ENCODE measurements at places on chromosomes 5 and 9. TPM values are rescaled to one million over a fixed set of nuclear protein-coding genes. Genes with fewer than 3 reads are reported as not detected.

DNA sequence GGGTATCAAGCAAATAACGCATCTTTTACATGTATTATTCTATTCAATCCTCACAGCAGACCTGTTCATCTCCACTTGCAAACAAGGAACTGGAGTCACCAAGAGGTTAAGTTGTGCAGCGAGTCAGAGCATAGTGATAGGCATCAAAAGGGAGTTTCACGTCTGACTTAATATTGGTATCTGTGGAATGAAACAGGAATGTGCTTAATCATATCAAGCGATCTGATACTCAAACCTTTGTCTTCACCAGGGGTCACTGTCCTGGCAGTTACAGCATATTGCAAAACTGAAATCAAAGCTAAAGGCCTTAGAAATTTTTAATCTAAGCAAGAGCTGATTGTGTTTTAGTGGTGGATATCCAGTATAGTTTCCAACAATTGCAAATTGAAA, 271.6 kb downstream of the PLK2 start:
- no peaks in the 10 kb centered on the region for H3K36me3 ChIP-seq
- H3K4me1 ChIP-seq: peaks cover 21% of the 10 kb centered on the region
- no peak overlapping the region for H3K4me3 ChIP-seq
- H3K27me3 ChIP-seq: no peaks in the 10 kb centered on the region
- H3K27ac ChIP-seq: peak overlapping the region; percentile 31

Gene TMEM215
- total RNA-seq: 3.0 TPM

Gene DBH
- total RNA-seq: not detected

DNA sequence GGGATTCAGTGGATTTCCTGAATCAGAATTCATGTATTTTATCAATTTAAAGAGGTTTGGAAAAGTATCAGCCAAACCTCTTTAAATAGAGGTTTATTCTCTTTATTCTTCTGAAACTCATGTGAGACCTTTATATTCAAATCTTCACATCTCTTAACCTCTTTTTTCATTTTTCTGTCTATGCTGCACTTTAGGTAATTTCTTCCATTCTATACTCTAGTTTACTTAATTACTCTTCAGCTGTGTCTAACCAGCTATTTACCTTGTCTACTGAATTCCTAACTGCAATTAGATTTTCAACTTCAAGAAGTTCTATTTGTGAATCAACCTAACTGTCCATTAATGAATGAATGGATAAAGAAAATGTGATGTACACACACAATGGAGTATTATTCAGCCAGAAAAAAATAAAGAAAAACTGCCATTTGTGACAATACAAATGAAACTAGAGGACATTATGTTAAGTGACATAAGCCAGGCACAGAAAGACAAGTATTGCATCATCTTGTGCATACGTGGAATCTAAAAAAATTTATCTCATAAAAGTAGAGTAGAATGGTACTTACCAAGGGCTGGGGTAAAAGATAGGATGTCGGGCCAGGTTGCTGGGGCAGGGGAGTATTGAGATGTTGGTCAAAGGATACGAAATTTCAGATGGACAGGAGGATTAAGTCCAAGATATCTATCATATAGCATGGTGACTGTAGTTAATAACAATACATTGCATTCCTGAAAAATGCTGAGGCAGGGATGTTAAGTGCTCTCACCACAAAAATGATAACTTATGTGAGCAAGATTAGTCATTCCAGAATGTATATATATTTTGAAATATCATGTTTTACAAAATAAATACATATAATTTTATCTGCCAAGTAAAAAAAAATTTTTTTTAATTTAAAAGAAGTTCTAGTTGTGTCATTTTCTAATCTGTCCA, 129.5 kb upstream of the LRRTM2 start:
- no peaks in the 10 kb centered on the region for H3K36me3 ChIP-seq
- H3K27me3 ChIP-seq: no peaks in the 10 kb centered on the region
- H3K4me3 ChIP-seq: no peak overlapping the region
- no peak overlapping the region for H3K27ac ChIP-seq
- no peaks in the 10 kb centered on the region for H3K4me1 ChIP-seq
- DNase-seq: no peak

Gene FGFR4
- 4.8 TPM for total RNA-seq

GRCh38 chr9:30484690-30485089, 1899.8 kb upstream of the ACO1 start:
- no peak overlapping the region for H3K4me3 ChIP-seq
- DNase-seq: no peak
- H3K27me3 ChIP-seq: no peaks in the 10 kb centered on the region
- H3K36me3 ChIP-seq: no peaks in the 10 kb centered on the region
- H3K4me1 ChIP-seq: no peaks in the 10 kb centered on the region
- no peak overlapping the region for H3K27ac ChIP-seq

- no peak overlapping the region for H3K27ac ChIP-seq
- peaks cover 25% of the 10 kb centered on the region for H3K27me3 ChIP-seq
- H3K36me3 ChIP-seq: no peaks in the 10 kb centered on the region
Measured at GRCh38 chr5:174706997-174707572, 17.3 kb upstream of the MSX2 start.

Gene P4HA2
- total RNA-seq: 214 TPM

- DNase-seq: peak; percentile 40
- no peaks in the 10 kb centered on the region for H3K4me1 ChIP-seq
- H3K27ac ChIP-seq: no peak overlapping the region
- H3K27me3 ChIP-seq: no peaks in the 10 kb centered on the region
- no peak overlapping the region for H3K4me3 ChIP-seq
Measured at GRCh38 chr5:101977729-101978345, 318.2 kb downstream of the SLCO4C1 start.

GRCh38 chr5:136192015-136192525, 892 bp downstream of the SMIM32 start:
- H3K4me3 ChIP-seq: peak overlapping the region; percentile 50
- no peak overlapping the region for H3K27ac ChIP-seq
- H3K4me1 ChIP-seq: peaks cover 15% of the 10 kb centered on the region

DNA sequence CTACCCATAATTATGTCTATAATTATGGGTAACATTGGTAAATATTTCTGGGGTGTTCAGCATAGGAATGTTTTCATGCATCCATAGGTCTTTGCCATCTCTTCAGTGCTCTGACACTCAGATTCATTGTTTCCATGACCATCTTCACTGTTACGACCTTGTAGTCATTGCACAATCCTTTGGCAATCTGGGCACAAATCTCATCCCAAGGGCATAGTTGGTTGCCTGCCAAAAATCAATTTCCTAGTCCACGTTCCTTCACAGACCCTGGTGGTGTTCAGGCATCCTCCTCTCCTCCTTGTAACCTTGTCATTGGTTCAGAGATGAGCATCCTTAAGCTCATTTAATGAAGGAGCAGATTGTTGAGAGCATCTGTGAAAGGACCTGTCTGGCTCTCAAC, 1400.7 kb downstream of the CDH12 start:
- no peaks in the 10 kb centered on the region for H3K36me3 ChIP-seq
- H3K4me1 ChIP-seq: no peaks in the 10 kb centered on the region
- H3K27me3 ChIP-seq: no peaks in the 10 kb centered on the region
- no peak for DNase-seq

Gene CARTPT
- total RNA-seq: not detected

Gene RAD23B
- total RNA-seq: 163 TPM

Gene C5orf52
- not detected for total RNA-seq

Gene ENHO
- total RNA-seq: 0.55 TPM

GRCh38 chr5:68161156-68161555, 54.4 kb upstream of the PIK3R1 start:
- H3K27ac ChIP-seq: no peak overlapping the region
- H3K4me1 ChIP-seq: no peaks in the 10 kb centered on the region
- H3K27me3 ChIP-seq: no peaks in the 10 kb centered on the region

Gene LRRC70
- 0.64 TPM for total RNA-seq

- H3K27me3 ChIP-seq: no peaks in the 10 kb centered on the region
- peaks cover 24% of the 10 kb centered on the region for H3K4me1 ChIP-seq
- H3K27ac ChIP-seq: no peak overlapping the region
- no peak overlapping the region for H3K4me3 ChIP-seq
Measured at GRCh38 chr5:179261301-179262125, 83.7 kb downstream of the ADAMTS2 start.

GRCh38 chr5:143065185-143065965, 295.2 kb downstream of the ARHGAP26 start:
- no peaks in the 10 kb centered on the region for H3K27me3 ChIP-seq
- H3K27ac ChIP-seq: no peak overlapping the region
- peak; percentile 69 for DNase-seq
- H3K4me3 ChIP-seq: no peak overlapping the region

DNA sequence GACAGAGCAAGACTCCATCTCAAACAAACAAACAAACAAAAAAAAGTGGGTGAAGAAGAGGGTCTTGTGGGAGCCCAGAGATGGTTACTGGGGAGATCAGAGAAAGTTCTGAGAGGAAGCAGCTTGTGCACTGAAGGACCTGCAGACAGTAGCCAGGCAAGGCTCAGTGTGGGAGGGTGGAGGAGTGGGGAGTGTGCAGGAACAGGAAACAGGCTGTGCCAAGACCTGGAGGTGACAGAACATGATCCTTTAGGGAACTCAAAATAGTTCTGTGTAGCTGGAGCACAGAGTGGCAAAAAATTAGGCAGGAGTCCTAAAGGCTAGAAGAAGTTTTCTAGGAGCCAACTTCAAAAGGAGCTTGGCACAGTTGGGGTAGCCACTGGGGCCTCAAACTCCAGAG, 19.2 kb upstream of the NANS start:
- no peaks in the 10 kb centered on the region for H3K27me3 ChIP-seq
- no peak for DNase-seq
- H3K4me3 ChIP-seq: no peak overlapping the region
- peaks cover 23% of the 10 kb centered on the region for H3K4me1 ChIP-seq
- H3K27ac ChIP-seq: no peak overlapping the region

Gene AK1
- total RNA-seq: 79.5 TPM

Gene DND1
- total RNA-seq: 1.4 TPM

GRCh38 chr5:145872486-145872885, 328 bp downstream of the GRXCR2 start:
- no peaks in the 10 kb centered on the region for H3K36me3 ChIP-seq
- H3K27ac ChIP-seq: no peak overlapping the region
- H3K27me3 ChIP-seq: no peaks in the 10 kb centered on the region
- H3K4me3 ChIP-seq: no peak overlapping the region
- no peaks in the 10 kb centered on the region for H3K4me1 ChIP-seq

DNA sequence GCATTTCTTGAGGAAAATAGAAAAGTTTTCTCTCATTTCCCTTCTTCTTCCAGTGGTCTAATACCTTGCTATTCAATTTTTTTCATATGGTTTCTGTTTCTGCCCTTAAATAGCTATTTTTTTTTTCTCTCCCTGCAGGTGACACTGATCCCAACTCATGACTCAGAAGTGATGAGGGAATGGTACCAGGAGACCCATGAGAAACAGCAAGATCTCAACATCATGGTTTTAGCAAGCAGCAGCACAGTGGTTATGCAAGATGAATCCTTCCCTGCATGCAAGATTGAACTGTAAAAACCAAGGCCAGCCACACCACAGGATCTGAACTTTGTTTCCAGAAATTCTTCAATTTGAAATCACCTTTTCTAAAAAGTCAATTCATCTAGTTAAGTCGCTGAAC, 97.7 kb downstream of the MAP1B start:
- peak overlapping the region; percentile 29 for H3K27ac ChIP-seq
- no peak overlapping the region for H3K4me3 ChIP-seq
- peaks cover 37% of the 10 kb centered on the region for H3K4me1 ChIP-seq
- DNase-seq: peak; percentile 39
- H3K36me3 ChIP-seq: peaks cover 56% of the 10 kb centered on the region
- H3K27me3 ChIP-seq: no peaks in the 10 kb centered on the region

DNA sequence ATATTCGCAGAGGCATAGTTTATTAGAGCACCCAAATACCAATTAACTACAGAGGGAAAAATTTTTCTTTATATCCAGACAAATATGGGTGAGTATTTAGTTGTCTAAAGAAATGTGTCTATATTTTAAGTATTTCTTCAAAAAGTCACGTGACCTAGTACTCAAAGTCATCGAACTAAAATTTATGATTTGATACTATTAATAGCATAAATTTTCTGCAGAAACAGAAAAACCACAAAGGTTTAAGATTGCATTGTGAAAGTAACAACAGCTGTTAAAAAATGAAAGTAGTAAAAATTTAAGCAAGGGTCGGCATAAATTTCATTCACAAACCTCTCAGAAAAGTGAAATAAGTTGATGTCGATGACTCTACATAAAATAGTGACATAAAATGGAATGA, 323.9 kb upstream of the RORB start:
- no peaks in the 10 kb centered on the region for H3K27me3 ChIP-seq
- no peaks in the 10 kb centered on the region for H3K4me1 ChIP-seq
- no peaks in the 10 kb centered on the region for H3K36me3 ChIP-seq
- DNase-seq: no peak
- H3K27ac ChIP-seq: no peak overlapping the region

DNA sequence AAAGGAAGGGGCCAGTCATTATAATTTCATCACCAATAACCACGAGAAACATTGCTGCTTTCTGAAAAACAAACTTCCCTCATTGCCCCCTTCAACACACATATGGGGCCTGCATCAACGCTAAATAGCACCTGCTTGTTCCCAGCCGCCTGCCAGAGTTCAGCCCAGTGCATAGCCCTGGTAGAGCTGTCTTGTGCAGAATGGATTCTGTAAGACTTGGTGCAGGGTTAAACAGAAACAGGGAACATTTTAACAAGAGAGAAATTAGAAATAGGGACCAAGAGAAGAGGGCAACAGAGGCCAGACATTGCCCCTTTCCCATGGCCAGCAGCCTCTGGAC, 56.7 kb downstream of the UBE2QL1 start:
- no peak overlapping the region for H3K27ac ChIP-seq
- H3K27me3 ChIP-seq: no peaks in the 10 kb centered on the region
- H3K36me3 ChIP-seq: no peaks in the 10 kb centered on the region
- no peaks in the 10 kb centered on the region for H3K4me1 ChIP-seq

Gene PCDHGB1
- total RNA-seq: 1.5 TPM

- H3K27ac ChIP-seq: no peak overlapping the region
- no peak for DNase-seq
- H3K4me1 ChIP-seq: peaks cover 8% of the 10 kb centered on the region
Measured at GRCh38 chr9:93107825-93108161, 11.8 kb downstream of the CARD19 start.

DNA sequence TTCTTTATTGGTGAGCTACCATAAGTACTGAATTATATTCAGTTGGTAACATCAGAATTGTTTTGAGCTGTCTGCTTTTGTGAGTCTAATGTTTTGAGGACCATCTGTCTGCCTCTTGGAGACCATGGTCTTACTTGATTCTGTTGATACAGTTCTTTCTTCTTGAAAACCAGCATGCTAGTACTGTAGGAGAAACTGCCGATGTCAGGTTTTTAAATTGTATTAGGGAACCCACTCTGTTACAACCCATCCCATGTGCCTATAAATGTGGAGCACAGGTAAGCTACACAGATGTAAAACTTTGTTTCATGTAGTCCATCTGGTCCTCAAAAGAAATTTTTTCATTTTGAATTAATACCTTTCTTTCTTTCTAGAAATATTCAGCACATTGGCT, 103.4 kb upstream of the DMRTA1 start:
- H3K27me3 ChIP-seq: no peaks in the 10 kb centered on the region
- no peaks in the 10 kb centered on the region for H3K36me3 ChIP-seq
- H3K27ac ChIP-seq: peak overlapping the region; percentile 42
- peaks cover 11% of the 10 kb centered on the region for H3K4me1 ChIP-seq
- no peak overlapping the region for H3K4me3 ChIP-seq
- DNase-seq: no peak

Gene MLANA
- total RNA-seq: not detected

Gene SLC25A48
- not detected for total RNA-seq

Gene PCDHGA7
- 0.62 TPM for total RNA-seq

Gene MEIKIN
- not detected for total RNA-seq

GRCh38 chr5:39412721-39413394, 11.9 kb downstream of the DAB2 start:
- peaks cover 12% of the 10 kb centered on the region for H3K4me1 ChIP-seq
- no peak overlapping the region for H3K27ac ChIP-seq
- no peak overlapping the region for H3K4me3 ChIP-seq
- H3K27me3 ChIP-seq: no peaks in the 10 kb centered on the region

Gene IFNA13
- not detected for total RNA-seq

All from astrocyte (in vitro differentiated cells and primary cell).